ENCODE measurements at places on chromosomes 11 and 22.
A peak's percentile ranks its signal among the peaks of the same experiment; 100 is the strongest.

GRCh38 chr11:17397311-17398002 is 9.0 kb upstream of the KCNJ11 start:
- no peak for DNase-seq

DNA sequence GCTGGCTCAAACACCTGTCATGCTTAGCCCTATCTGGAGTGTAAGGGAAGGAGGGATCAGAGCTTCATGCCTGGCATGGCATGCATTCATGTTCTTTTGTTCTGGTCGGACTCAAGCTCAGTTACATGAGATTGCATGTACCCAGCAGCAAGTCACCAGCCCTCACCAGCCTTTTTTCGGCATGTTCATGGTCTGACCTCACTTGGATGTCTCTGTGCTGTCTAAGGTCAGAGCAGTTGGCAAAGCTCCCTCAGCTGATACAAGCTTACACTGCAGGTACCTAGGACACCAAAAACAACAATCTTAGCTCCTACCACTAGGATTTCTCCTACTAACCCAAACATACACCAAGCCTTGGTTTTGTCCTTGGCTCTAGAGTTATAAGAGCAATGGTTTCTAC is 152.6 kb downstream of the BARX2 start:
- DNase-seq, result no peak

GRCh38 chr11:100878474-100878873 is 191.4 kb downstream of the ARHGAP42 start:
- DNase-seq, result no peak

DNA sequence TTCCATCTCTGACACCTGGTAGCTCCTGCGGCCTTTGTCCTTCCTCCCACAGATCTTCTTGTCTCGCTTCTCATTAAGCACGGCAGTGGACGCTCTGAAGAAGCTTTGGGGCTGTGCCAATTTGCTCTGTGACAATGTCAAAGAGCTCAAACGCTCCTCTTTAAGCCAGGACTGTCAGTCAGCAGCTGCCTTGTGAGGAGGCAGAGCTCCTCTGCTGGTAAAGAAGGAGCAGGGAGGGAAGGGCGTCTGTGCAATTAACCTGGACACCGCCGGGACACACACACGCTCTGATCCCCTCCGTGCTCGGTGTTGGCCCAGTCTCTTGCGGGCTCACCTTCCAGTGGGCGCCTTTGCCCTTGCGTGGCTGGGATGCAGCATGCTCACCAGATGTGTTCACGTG is 373.9 kb downstream of the BRD1 start:
- no peak for DNase-seq

GRCh38 chr22:30649430-30650007 is 13.9 kb downstream of the SLC35E4 start:
- DNase-seq, result no peak

- DNase-seq, result no peak
Measured at GRCh38 chr11:118252688-118253087, 523 bp upstream of the MPZL3 start.

DNA sequence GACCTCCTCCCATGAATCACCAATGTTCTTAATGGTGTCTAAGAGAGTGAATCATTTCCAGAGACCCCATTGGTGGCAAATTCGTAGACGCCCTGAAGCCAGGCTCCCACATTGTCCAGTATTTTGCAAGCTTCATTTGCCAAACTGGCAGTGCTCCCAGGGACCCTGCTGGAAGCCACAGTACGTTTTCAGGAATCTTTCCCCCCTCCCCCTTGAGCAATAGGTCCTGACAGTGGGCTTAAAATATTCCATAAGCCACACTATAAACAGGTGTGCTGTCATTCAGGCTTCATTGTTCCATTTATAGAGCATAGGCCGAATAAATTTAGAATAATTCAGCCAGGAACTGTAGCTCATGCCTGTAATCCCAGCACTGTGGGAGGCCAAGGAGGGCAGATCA is 125.3 kb downstream of the MORC2 start:
- DNase-seq, result no peak

- DNase-seq, result peak; percentile 2
Measured at GRCh38 chr11:130390071-130390758, 38.2 kb downstream of the ADAMTS8 start.

DNA sequence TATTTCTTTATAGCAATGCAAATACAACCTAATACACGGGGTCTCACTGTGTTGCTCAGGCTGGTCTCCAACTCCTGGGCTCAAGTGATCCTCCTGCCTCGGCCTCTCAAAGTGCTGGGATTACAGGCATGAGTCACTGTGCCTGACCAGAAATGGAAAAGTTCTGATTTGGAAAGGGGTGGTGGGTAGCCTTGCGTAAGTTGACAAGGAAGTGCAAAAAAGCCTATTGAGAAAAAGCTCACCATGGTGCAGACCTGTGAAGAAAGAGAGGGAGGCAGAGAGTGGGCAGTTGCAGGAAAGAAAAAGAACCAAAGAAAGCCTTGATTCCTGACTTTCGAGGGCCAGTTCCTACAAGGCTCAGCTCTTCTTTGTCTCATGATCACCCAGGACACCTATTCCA is 27.1 kb downstream of the AGBL2 start:
- no peak for DNase-seq

DNA sequence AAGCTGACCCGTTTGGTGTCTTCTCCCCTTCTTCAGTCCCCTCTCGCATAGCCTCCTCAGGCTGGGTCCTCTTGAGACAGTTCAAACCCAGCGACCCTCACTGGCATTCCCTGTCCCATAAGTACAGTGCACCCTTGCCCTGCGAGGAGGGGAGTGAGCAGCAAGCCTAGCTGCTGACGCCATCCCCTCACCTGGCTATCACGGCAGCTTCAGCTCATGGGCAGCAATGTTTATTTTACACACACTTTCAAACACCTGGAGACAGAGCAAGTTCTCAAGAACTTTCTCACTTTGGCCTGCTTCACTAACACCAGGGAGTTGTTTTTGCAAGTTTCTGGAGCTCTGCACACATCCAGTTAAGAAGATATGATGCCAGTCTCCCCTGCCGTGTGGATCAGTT is 189.6 kb upstream of the E2F8 start:
- no peak for DNase-seq

GRCh38 chr11:85029964-85030363 is 597.2 kb downstream of the DLG2 start:
- DNase-seq, result peak; percentile 61

DNA sequence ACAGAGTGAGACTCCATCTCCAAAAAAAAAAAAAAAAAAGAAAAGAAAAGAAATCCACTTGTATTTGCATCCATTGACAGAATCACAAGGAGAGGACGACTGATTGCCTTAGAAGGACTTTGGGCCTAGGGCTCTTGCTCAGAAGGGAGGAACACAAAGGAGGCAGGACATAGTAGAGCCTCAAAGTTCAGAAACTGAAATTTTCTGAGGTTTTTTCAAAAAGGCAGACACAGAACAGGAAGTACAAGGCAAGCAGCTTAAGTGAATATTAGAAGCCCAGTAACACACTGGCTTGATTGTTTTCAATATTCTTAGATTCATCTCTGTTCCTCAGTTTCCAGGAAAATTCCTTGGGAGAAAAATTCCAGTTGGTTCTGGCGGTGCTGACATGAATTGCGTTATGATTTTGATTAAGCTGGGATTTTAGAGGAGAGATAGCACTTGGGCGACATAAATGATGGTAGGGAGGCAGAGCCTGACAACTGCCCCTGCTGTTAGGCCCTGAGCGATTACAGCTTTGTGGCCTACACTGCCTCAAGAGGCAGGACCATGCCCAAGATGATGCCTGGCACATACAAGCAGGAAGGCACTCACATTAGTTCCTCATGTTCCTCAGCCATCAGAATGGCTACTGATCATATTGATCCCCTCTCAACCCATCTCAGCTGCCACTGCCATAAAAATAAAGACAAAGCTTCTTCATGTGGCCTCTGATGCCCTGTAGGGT is 15.3 kb downstream of the CLPB start:
- DNase-seq, result no peak

DNA sequence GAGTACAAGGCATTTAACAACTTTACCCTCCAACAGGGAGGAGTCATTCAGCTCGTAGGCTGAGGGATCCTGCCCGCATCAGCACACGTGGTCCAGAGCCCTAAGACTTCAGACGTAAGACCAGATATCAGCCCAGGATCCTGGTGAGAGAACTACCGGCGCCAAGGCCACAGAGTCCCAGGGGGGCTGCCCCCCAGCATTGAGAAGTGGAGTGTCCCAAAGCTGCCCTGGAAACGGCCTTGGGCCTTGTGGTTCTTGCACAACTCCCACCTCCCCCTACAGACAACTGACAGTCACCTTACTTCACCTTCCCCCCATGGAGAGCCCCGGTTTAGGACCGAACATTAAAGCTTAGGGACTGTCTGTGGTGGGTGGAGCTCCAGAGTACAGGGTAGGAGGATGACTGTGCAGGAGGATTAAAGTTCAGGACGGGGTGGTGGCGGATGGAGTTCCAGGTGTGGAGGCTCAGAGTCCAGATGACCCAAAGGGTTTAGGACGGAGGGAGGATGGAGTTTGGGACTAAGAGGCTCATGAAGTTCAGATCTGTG is 1.0 kb downstream of the C11orf91 start:
- no peak for DNase-seq

GRCh38 chr11:99376463-99376862 is 355.7 kb downstream of the CNTN5 start:
- DNase-seq, result no peak

DNA sequence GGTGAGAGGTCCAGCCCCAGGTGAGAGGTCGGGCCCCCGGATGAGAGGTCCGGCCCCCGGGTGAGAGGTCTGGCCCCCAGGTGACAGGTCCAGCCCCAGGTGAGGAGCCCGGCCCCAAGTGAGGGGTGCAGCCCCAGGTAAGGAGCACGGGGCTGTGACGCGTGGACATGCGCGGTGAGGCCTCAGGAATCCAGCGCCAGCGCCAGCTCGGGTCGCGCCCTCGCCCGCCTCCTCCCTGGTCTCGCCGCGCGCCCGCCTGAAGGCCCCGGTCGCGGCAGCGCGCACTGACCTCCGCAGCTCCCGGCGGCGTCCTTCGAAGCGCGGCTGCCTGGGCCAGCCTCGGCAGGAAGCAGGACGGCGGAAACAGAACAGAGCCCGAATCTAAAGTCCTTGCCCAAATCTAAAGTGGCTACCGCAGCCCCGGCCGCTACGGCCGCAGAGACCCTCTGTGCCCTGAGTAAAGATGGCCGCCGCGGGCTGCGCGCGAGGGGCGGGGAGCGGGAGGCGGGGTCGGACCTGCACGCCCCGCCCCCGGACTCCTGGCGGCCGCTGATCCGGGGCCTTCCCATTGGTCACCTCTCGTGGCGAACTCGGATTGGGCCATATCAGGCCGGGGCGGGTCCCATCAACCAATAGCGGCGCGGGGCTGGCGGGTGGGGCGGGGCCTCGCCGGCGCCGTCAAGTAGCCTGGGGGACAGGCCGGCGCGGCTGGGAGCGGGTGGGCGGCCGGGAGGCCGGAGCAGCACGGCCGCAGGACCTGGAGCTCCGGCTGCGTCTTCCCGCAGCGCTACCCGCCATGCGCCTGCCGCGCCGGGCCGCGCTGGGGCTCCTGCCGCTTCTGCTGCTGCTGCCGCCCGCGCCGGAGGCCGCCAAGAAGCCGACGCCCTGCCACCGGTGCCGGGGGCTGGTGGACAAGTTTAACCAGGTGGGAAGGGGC is at the start of the genes ALG12 and CRELD2:
ALG12 (minus strand) TSS at position 465 of the 937 bp plus-strand sequence. CDS start 4,673 bp downstream, outside the sequence.
CRELD2 (plus strand) TSS at position 661 of the 937 bp plus-strand sequence; CDS start at position 797, 136 bp downstream.
- DNase-seq, result peak; percentile 94

GRCh38 chr11:79431535-79431934 is 9.3 kb downstream of the TENM4 start:
- DNase-seq, result no peak

DNA sequence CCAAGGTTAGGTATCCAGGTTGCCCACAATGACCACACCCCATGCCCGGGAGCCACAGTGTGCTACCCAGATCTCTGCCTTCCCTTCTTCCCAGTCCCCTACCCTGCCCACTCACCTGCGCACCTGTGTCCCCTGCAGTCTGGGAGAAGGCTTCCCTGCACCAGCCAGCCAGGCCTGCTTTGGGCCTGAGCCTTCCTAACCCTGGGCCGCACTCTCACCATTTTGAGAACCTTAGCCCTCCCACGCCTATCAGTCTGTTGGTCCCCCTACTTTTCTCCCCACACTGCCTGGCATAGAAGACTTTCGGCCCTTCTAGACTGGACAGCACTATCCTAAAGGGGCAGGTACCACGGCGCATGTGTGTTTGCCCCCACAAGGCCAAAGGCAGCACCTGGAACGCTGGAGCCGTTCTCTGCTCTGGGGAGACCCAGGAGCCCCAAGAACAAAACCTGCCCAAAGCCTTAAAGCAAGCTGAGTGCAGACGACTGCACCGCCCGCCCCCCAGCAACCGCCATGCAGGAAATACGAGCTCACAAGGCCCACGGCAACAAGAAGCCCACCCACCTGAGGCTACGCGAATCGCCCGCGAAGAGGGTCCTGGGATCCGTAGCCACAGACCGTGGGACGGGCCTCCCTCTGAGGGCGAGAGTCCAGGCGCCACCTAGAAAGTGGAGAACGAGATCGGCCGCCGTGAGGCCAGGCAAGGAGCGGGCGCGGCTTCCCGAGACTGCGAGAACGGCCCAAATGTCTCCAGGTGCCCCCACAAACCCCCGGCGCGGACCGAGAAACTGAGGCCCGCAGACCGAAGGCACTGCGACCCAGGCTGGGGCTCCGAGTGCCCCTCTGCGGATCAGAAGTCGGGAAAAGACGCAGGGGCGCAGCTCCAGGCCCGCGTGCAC is 546 bp downstream of the GNB1L start:
- peak; percentile 53 for DNase-seq

All from SHP77 treated with DMSO at 0.1 percent for 48 hours (cell line).